ENCODE measurements at places on chromosomes 3 and 15.

DNA sequence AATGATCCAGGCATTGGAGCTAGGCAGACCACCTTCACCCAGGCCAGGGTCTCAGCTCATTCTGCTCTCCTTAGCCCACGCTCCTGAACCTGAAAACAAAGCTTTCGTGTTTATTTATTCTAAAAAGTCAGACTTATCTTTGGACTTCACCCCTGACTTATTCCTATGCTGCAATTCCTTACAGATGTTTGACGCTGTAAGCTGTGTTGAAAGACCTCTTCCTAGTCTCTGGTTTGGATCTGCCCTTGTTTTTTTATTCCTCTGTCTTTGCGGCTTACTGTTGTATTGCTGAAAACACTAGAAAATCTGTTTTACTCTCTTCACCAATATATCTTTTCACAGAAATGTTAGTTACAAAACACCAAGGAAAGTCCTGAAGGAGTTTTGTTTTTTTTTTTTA, 40.5 kb upstream of the LDHAL6B start:
- peak; percentile 34 for DNase-seq

- DNase-seq, result no peak
These were observed at the start of gene YEATS2 for GRCh38 chr3:183697610-183698317. TSS of gene YEATS2 (plus strand) at chr3:183697797. CDS start at chr3:183715163, 17,366 bp downstream.

DNA sequence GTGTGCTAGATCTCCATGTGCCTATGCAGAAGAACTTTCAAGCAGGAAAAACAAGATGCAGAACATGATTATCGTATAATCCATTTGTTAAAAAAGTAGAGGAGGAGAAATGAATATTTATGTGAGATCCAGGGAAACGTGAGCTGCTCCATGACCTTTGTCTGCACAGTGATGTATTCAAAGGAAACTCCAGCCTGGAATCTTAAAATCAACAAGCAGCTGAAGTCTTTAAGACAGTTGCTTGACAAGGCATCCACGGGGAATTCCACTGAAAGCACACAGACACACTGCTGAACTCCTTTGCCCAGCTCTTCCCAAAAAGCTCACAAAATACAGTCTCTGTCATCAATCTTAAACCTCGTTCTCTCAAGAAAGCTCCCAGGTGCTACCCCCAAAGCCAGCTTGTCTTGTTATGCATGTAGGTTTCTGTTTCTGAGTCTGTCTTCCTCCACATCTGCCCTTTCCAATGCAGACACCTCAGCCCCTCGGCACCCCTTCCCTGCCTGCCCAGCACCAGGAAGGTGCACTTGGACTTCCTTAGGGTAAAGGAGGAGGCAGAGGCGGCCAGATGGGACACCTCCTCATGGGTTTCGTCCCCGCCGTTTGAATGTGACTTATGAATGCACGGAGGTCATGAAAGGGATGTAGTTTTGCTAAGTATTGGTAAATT, 28.7 kb downstream of the LRRK1 start:
- no peak for DNase-seq

DNA sequence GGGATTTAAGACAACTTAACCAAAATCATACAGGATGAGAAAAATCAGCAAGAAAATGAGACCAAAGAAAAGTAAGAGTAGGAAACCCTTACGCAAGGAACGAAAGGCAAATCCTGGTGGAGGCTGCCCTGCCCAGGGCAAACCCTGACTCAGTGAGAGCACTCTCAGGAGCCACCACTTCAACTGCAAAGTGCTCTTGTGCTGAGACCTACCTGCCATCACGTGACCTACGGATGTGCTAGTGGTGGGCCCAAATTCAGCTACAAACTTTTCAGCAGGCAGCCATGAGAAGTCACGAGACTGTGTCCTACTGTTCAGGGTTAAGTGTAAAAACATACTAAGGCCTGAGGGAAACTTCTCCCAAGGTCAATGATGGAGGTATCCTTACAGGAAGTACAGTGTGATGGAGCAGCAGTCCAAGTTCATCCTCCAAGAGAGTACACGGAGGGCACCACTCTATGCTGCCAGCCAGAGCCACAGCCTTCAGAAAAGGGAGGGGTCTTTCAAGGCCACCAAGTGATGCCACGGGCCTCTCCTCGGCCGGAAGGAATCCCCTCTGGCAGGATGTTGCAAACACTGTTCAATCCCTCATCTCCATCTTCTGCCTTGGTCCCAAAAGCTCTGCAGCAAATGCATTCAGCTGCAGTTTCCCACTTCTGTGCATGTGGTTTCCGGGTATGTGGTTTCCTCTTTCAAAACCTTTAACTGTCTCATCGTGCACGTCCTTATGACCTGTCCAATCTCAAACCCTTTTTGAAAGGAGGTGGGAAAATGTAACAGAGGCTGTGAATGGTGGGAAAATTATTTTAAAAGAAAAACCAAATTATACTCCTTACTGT, 9.5 kb downstream of the CHSY1 start:
- DNase-seq, result no peak

- no peak for DNase-seq
These were observed 81.7 kb downstream of the MEGF11 start for GRCh38 chr15:66171841-66172240.

- no peak for DNase-seq
These were observed 110.2 kb upstream of the EPHA3 start for GRCh38 chr3:88997260-88997659.

GRCh38 chr3:4827767-4828166, 151.5 kb upstream of the BHLHE40 start:
- no peak for DNase-seq

- DNase-seq, result no peak
These were observed 5.7 kb downstream of the PLCH1 start for GRCh38 chr3:155739154-155739553.

GRCh38 chr3:152969557-152970300, 134.8 kb downstream of the P2RY1 start:
- DNase-seq, result no peak

DNA sequence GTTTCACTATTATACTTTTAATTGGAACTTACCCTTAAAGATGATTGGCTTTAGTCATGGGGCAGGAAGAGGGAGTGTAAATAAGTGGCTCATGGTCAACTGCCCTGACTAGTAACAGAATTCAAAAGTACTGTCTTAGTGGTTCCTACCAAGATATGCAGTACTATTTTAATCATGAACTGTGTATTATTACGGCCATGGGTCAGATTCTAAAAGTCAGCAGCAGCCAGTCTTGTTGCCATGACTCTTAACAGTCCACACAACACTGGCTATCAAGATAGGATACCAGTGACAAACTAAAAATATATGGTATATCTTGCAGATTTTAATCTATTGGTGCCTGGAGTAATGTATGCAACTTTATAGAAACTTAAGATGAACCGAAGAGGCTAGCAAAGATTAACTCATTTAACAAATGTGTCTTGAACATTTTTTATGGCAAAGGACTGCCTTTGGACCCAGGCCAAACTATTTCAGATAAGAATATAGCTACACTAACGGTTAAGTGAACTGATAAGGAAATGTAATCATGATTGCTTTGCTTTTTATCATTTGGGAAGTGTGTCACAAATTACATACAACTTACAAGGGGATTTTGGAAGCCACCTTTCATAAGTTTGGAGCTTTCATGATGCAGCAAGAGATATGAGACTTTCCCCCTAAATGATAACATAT, 163.7 kb downstream of the TCF12 start:
- no peak for DNase-seq

DNA sequence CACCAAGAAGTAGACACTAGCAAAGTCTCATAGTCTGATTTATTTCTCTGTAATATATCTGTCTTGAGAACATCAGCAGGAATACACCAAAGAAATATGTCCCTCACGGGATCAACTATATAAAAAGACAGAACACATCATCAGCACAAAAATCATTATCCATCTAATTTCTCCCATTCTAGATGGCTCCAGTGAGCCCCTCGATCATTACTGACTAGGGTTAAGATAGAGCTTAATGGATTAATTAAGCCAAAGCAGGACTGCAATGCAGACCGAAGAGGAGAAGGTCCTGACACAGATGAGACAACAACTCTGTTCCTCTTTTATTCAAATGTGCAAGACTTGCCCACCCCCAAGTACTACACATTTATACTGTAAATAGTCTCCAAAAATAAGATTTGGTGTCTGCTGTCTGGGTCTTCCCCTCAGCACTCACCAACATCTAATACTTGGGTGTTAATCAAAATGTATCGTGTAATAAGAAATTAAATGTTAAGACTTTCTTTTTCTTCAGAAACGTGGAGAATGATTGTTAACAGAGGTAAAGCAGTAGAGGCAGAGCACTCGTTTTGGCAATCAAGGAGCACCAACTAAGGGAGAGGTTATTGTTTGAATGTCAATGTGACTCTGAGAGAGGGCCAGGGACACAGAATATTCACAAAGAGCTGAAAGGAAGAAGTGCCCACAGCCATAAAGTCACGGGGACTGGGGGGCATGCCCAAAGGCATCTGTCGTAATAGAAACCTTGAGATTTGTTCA, 133.6 kb downstream of the TIGIT start:
- no peak for DNase-seq

- peak; percentile 29 for DNase-seq
These were observed 36.8 kb downstream of the ATP1B3 start for GRCh38 chr3:141913150-141913811.

DNA sequence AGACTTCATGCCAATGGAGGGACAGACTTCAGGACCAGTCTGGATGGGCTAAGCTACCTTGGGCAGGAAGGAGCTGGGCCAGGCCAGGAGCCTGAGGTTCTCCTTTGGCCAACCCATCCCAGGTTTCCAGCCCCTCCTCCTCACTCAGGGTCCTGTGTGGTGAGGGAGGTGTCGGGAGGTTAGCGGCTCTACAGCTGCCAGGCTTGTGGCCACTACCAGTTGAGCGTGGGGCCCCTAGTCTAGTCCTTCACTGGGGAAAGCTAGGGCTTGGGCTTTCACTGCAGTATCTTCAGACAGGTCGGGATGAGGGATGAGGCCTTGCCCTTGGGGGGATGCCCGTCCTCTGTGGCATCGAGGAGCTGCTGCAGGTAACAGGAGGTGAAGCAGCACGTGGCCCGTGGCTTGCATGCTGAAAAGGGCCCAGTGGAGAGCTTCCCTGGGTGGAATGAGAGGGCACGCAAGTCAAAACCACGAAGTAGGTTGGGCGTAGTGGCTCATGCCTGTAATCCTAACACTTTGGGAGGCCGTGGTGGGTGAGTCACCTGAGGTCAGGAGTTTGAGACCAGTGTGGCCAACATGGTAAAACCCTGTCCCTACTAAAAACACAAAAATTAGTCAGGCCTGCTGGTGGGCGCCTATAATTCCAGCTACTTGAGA, 8.5 kb upstream of the FANCD2 start:
- DNase-seq, result no peak

DNA sequence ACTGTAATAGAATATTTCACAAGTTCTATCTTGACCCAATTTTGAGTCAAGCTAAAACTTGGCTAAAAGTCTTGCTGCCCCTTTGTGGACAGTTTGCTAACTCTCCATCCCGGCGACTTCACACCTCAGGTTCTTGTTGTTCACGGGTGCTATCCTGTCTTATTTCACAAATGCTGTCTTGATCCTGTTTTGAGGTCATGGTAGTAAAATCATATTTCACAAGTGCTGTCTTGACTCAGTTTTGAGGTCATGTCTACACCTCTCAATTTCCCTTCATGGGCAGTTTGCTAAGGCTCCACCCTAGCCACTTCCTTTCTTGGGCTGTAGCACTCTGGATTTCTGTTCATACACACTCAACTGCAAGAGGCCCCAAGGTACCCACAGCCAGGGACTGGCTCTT, 45.0 kb upstream of the GK5 start:
- no peak for DNase-seq

DNA sequence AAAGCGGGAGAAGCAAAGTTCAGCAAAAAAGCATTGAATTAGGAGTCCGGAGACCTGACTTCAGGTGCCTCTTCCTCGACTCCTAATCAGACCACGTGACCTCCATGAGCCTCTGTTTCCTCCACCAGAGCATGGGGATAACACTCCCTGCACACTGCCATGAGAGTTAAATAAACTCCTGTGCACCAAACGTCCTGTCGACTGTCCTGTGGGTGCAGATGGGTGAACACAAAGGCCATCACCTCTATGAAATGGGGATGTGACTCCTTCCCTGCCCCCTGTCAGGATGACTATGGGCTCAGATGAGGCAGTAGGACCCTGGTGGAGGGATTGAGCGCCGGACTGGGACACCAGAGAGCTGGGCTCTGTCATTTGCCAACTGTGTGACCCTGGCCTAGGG, 13.5 kb upstream of the TSPAN3 start:
- DNase-seq, result no peak

Data from AG09309 (cell line).